ENCODE measurements at places on chromosomes 1 and 21.

DNA sequence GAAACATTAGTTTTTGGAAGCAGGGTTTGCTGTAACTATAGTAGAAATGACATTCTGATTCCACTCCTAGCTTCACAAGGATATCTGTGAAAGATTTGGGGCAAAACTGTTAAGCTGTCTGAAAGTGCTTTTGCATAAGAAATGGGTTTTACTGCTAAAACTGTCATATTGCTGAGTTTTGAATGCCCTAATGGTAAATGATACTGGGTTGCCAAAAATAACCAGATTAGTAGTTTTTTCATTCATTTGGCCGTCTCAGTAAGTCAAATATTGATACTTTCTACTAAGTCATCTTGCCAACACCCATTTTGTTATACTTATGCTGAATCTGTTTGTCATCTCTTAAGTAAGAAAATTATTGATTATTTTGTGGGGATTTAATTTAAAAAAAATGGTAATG lies 399 bp upstream of the PTPRC start:
- no peak for DNase-seq
- peaks cover 3% of the 10 kb centered on the region for H3K4me1 ChIP-seq
- no peak overlapping the region for H3K4me3 ChIP-seq
- H3K27me3 ChIP-seq = no peaks in the 10 kb centered on the region

- no peak overlapping the region for H3K27ac ChIP-seq
- no peaks in the 10 kb centered on the region for H3K36me3 ChIP-seq
- DNase-seq = no peak
- no peak overlapping the region for H3K4me3 ChIP-seq
- H3K4me1 ChIP-seq = no peaks in the 10 kb centered on the region
- no peaks in the 10 kb centered on the region for H3K27me3 ChIP-seq
Observed at GRCh38 chr1:74683656-74684055, 10.1 kb upstream of the ERICH3 start.

DNA sequence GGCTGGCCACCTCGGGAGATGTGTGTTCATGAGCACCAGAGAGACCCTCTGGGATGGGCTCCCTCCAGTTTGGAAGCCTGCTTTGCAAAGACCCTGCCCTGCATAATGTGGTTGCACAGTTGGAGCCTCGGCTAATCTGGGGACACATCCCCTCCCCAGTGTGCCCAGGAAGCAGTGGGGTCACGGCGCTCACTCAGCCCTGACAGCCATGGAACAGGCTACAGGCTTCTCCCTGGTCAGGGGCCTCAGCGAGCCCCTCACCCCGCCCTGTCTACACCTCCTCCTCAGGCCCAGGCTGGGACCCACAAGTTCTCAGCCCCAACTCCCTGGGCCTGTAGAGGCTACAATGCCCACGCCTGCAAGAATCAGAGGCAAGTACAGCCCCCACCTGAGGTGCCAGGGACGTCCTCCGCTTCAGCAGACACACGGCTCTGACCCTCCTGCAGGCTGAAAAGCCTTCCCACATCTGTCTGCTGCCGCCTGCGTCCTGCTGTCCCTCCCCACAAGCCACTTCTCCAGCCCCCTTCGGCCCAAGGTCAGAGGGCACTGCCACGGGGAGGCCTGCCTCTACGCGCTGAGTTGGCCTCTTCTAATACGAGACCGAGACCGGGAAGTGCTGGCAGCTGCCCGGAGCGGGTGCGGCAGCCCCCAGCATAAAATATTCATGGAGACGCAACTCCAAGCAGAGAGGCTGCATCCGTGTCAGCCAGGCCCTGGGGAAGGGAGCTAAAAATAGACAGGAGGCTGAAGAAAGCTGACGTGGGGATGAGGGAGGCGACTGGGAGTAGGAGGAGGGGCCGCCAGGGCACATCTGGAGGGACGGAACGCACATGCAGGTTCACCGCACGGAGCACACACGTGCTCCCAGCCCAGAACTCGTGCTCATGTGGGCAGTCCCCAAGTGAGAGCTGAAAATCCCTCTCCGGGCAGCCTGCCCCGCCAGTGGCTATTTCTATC lies 15.2 kb upstream of the GPR153 start:
- DNase-seq = no peak
- no peak overlapping the region for H3K27ac ChIP-seq
- H3K4me1 ChIP-seq = peaks cover 7% of the 10 kb centered on the region
- H3K36me3 ChIP-seq = peaks cover 6% of the 10 kb centered on the region

- no peaks in the 10 kb centered on the region for H3K27me3 ChIP-seq
- no peak for DNase-seq
- no peak overlapping the region for H3K27ac ChIP-seq
- no peak overlapping the region for H3K4me3 ChIP-seq
- H3K36me3 ChIP-seq = no peaks in the 10 kb centered on the region
Observed at GRCh38 chr1:66434096-66434495, 99.9 kb upstream of the SGIP1 start.

DNA sequence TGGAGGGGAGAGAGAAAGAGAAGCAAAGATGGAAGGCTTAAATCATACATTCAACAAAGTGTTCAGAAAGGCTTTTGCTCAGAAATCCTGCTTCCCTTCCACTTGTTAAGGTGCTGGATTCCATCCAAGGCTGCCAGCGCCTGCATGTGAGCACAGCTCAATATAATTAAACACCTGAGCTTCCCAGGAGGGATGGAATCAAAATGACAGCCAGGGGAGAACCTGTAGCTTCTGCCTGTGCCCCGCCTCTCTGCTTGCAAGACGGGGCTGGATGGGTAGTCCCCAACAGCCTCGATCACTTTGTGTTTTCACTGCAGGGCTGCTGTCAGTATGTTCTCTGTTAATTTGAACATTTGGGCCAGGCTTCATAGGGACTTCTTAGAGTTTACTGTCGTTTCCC lies 225.7 kb downstream of the KCNH1 start:
- H3K27ac ChIP-seq = no peak overlapping the region
- no peak for DNase-seq
- peaks cover 17% of the 10 kb centered on the region for H3K4me1 ChIP-seq
- H3K36me3 ChIP-seq = no peaks in the 10 kb centered on the region
- no peak overlapping the region for H3K4me3 ChIP-seq

DNA sequence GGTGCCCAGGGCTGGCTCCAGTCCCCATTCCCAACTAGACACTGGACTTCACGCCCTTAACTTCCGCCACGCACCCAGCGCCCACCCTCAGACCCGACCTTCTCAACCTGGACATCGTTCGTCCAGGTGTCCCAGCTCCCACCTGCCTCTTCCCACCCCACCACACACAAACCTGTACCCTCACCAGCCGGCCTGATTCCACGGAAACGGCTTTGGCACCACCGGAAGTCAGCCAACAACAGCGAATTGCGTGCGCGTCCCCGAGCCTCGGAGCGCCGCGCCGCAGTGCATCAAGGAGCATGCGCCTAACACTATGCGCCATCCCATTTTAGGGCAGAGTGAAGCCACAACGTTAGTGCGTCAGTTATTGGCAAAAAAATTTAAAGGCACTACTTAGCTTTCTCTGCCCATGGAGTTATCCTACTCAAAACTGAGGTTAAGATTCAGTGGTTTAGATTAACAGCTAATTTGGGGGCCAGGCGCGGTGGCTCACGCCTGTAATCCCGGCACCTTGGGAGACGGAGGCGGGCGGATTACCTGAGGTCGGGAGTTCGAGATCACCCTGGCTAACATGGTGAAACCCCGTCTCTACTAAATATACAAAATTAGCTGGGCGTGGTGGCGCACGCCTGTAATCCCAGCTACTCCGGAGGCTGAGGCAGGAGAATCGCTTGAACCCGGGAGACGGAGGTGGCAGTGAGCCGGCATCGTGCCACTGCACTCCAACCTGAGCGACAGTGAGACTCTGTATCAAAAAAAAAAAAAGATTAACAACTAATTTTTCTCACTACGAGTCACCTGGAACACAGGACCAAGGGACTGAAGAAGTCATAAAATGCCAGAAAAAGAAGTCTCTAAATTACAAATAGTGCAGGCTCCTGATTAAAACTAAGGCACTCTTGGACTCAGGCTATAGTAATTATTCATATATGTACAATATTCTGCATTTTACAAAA lies at the start of gene GON4L:
Gene GON4L (minus strand): TSS at position 240 of the 956 bp plus-strand sequence. CDS start 3,434 bp downstream, outside the sequence.
- H3K27ac ChIP-seq = peak within 1 kb of the TSS; percentile 62
- H3K4me1 ChIP-seq = peaks cover 9% of the 10 kb centered on the region
- H3K4me3 ChIP-seq = peak within 1 kb of the TSS; percentile 72
- peaks cover 25% of the 10 kb centered on the region for H3K36me3 ChIP-seq
- DNase-seq = peak; percentile 88

- no peak for DNase-seq
- H3K4me1 ChIP-seq = no peaks in the 10 kb centered on the region
- H3K4me3 ChIP-seq = no peak overlapping the region
- no peak overlapping the region for H3K27ac ChIP-seq
Observed at GRCh38 chr1:215681041-215681440, 113.9 kb downstream of the KCTD3 start.

GRCh38 chr1:81466961-81467360 lies 333.8 kb upstream of the ADGRL2 start:
- no peaks in the 10 kb centered on the region for H3K27me3 ChIP-seq
- H3K27ac ChIP-seq = no peak overlapping the region
- H3K4me3 ChIP-seq = no peak overlapping the region
- no peaks in the 10 kb centered on the region for H3K36me3 ChIP-seq
- H3K4me1 ChIP-seq = no peaks in the 10 kb centered on the region
- no peak for DNase-seq

- no peak for DNase-seq
- no peaks in the 10 kb centered on the region for H3K4me1 ChIP-seq
- H3K27ac ChIP-seq = no peak overlapping the region
- H3K27me3 ChIP-seq = no peaks in the 10 kb centered on the region
- no peaks in the 10 kb centered on the region for H3K36me3 ChIP-seq
Observed at GRCh38 chr1:237664348-237664747, 226.4 kb downstream of the ZP4 start.

- no peaks in the 10 kb centered on the region for H3K27me3 ChIP-seq
- no peaks in the 10 kb centered on the region for H3K4me1 ChIP-seq
- no peak overlapping the region for H3K27ac ChIP-seq
- no peak overlapping the region for H3K4me3 ChIP-seq
- no peak for DNase-seq
Observed at GRCh38 chr1:161187311-161187710, 10.0 kb upstream of the B4GALT3 start.

DNA sequence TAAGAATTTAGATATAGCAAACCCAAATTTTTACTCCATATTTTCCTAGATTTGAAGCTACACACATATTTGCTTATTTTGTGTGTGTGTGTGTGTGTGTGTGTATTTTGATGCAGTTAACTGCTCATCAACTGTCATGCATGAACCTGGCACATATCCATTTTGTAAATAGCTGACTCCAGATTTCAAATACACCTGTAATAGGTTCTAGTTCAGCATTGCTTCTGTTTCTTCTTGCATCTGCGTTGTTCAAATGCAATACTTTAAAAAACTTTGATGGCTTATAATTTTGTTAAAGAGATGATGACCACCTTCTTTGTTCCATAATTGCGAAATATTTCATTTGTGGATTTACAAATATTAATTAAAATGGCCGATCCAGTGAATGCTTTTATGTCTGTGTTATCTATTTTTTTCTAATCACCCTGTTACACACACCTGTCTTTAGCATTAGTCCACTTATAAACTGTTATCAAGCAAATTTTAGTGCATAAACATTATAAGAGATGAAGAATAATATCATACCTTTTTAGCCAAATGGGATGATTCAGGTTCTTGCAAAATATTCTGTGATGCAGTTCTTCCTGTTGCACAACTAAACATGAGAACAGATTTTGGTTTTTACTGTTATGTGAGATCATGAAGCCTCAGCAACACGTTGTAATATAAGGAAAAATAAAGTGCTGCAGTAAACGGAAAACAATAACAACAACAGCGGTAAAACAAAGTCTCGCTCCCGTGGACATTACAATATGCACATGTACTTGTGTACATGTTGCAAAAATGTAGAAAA lies 12.7 kb upstream of the S100A11 start:
- peaks cover 12% of the 10 kb centered on the region for H3K4me1 ChIP-seq
- no peak overlapping the region for H3K27ac ChIP-seq
- H3K27me3 ChIP-seq = peaks cover 17% of the 10 kb centered on the region
- no peak overlapping the region for H3K4me3 ChIP-seq
- DNase-seq = no peak
- H3K36me3 ChIP-seq = no peaks in the 10 kb centered on the region

DNA sequence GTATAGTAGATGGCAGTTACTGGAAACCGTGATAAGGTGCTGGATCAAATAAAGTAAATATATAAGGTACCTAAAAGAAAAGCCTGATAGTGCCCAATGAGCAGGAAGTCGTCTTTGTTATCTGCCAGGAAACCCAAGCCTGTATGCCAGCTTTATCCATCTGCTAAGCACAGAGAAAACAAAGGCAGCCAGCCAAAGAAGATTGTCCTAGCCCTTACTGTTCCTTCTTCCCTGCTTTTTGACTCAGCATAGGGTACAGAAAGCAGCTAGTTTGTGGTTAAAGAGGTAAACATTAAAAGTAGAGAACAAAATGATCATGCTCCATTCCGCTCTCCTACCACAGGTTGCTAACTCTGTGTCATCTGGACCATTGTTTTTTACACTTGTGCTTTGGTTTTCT lies 10.1 kb downstream of the KRTAP22-2 start:
- H3K4me1 ChIP-seq = no peaks in the 10 kb centered on the region
- H3K27me3 ChIP-seq = no peaks in the 10 kb centered on the region
- H3K27ac ChIP-seq = no peak overlapping the region

- H3K27ac ChIP-seq = no peak overlapping the region
- peaks cover 21% of the 10 kb centered on the region for H3K36me3 ChIP-seq
- no peak for DNase-seq
Observed at GRCh38 chr1:31032266-31032665, 33.3 kb downstream of the PUM1 start.

GRCh38 chr1:119002028-119002686 lies 14.0 kb upstream of the TBX15 start:
- peaks cover 90% of the 10 kb centered on the region for H3K27me3 ChIP-seq
- H3K36me3 ChIP-seq = no peaks in the 10 kb centered on the region
- no peak overlapping the region for H3K4me3 ChIP-seq
- H3K27ac ChIP-seq = no peak overlapping the region

DNA sequence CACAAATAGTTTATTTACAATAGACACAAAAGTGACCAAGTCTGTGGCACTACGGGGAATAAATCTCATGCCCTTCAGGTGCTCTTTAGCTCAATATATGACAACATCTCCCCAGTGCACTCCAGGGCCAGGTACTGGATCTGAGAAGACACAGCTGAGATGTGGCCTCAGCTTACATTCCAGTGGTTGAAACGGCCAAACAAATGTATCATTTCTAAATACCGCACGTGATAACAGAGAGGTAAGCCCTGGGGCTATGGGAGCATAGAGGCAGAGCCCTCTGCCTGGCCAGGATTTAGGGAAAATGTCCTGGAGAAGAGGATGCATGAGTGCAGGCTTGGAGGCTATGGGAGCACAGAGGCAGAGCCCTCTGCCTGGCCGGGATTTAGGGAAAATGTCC lies 630.5 kb downstream of the SMYD3 start:
- no peak for DNase-seq
- H3K4me1 ChIP-seq = peaks cover 68% of the 10 kb centered on the region
- no peaks in the 10 kb centered on the region for H3K27me3 ChIP-seq

Measured in SK-N-SH (cell line).